ENCODE measurements at places on chromosomes 4 and X.

GRCh38 chr4:145130788-145131399, 32.8 kb downstream of the ABCE1 start:
- DNase-seq, result no peak

DNA sequence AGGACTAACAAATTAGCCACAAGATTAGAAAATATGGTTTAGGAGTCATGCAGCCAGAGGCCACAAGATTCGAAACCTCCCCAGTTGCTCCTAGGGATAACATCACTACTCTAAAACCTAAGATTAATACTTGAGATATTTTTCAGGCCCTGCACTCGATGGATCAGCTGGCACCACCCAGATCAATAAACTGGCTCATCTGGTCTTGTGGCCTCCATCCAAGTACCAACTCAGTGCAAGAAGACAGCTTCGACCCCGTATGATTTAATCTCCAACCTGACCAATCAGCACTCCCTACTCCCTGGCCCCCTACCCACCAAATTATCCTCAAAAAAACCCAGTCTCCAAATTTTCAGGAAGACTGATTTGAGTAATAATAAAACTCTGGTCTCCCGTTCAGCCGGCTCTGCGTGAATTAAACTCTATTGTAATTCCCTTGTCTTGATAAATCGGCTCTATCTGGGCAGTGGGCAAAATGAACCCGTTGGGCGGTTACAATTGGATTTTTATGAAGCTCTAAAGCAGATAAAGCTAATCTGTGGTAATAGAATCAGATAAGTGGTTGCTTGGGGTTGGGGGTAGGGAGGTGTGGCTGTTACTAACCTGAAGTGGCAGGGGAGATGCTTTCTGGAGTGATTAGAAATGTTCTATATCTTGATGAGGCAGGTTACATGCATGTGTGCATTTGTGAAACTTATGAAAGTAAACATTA, 91.8 kb upstream of the ATXN3L start:
- no peak for DNase-seq

DNA sequence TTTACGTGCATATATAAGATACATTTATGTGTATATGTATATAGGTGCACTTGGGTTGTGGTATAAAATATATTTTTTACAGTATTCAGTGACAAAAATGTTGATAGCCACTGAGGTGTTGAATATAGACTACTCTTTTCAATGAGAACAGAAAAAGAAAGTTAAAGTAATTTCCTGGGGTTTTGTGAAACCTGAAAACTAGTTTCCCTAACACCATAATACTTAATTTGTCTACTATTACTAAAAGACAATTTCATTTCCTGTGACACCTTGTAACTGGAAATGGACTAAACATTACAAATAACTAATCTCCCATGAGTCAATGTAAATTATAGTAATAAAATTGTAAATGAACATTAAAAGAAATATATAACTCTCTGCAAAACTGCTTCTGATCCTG, 32.0 kb upstream of the MAP9 start:
- DNase-seq, result no peak

DNA sequence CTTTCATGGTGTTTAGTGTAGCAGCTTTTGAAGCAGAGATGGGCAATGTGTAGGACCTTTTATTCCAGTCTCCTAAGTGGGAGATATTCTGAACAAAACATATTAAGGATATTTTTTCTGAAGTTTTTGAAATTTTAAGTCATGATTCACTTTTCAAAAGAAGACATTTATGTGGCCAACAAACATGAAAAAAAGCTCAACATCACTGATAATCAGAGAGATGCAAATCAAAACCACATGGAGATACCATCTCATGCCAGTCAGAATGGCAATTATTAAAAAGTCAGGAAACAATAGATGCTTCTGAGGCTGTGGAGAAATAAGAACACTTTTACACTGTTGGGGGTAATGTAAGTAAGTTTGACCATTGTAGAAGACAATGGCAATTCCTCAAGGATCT, 76.0 kb downstream of the FAT4 start:
- no peak for DNase-seq

GRCh38 chrX:19958552-19959486, 32.0 kb downstream of the BCLAF3 start:
- no peak for DNase-seq

DNA sequence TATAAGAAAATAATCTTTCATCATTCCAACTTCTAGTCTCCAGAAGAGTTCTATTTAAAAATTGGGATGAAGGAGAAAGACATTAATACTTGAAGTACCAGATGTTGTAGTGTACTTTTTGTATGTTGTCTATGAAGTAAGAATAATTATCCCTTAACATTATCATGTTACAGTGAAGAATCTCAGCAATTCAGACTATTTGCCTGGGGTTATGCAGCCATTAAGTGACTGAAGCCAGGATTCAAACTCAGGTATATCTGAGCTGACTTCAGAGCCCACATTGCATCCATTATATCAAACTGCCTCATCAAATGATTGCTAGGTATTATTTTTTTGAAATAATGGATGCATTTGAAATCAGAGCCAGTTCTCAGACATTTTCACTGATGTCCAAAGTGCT, 76.1 kb upstream of the FHDC1 start:
- DNase-seq, result no peak

GRCh38 chr4:99300934-99301333, 10.1 kb upstream of the ADH1A start:
- DNase-seq, result no peak

DNA sequence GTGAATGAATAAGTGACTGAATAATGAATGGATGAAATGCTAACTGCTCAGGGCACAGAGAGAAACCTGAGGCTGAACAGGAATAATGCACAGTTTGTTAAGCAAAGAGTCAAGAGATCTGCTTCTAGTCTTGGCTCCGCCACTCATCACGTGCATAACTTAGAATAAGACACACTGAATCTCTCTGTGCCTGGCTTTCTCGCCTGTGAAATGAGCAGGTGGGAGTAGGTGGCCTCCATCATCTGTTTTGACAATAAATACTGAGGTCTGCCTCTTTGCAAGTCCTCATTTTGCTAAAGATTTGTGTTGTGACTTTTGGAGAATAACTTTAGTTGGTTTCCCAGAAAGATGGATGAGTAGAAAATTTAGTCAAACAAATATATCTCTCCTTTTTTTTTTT, 318.0 kb downstream of the FBXW7 start:
- DNase-seq, result no peak

GRCh38 chrX:119758731-119759247, 401 bp downstream of the SOWAHD start:
- DNase-seq, result no peak

DNA sequence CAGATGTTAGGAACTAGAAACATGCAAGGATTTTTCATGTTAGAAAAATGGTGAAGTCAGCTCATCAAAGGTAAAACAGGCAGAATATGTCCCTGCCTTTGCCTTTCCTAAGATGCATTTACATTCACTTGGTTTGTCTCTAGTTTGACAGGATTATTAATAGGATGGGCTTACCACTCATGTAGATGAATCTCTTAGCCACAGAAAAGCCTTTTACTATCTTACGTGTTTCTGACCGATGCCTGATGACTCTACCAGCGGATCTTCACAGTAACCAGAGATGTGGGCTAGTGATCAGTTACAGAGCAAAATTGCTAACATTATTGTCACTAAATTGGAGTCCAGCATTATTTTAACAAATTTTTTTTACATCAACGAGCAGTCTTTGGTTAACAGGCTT, 187.6 kb downstream of the MAML3 start:
- DNase-seq, result no peak

- no peak for DNase-seq
These were observed 21.5 kb downstream of the FRMPD4 start for GRCh38 chrX:12159799-12160198.

- no peak for DNase-seq
These were observed 1630.0 kb downstream of the STIM2 start for GRCh38 chr4:28490669-28491068.

DNA sequence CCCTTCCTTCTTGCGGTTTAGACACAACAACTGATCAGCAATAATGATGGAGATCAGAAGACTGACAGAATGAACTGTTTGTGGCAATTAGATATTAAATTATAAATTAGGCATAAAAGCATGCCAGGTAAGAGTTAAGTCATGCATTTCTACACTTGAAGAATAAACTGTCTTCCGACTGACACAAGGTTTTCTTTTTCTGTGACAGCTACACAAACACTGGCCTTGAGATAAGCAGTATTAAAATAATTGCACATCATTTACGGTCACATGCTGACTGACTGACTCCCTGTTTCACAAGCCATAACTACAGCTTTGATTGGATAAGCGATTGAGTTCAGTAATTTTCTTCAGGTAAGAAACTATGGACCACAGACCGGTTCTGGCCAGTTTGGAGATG, 56.2 kb downstream of the UBE2NL start:
- DNase-seq, result no peak

DNA sequence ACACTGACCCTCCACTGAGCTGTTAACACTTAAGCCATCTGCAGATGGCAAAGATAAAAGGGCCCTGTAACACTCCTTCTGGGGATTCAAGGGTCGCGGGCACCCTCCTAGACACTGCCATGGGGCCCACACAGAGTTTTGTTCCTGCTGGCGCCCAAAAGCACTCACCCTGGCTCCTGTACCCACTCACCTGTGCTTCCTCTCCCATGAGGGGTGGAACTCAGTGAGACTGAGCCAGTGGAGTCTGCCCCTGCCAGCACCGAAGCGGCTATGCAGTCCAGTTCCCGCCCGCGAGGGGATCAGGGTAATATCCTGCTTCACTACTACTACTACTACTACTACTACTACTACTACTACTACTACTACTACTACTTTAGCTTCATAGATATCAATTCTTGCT, 312.1 kb upstream of the FTHL17 start:
- no peak for DNase-seq

GRCh38 chrX:106391284-106391911, 220.4 kb upstream of the RADX start:
- DNase-seq, result no peak

DNA sequence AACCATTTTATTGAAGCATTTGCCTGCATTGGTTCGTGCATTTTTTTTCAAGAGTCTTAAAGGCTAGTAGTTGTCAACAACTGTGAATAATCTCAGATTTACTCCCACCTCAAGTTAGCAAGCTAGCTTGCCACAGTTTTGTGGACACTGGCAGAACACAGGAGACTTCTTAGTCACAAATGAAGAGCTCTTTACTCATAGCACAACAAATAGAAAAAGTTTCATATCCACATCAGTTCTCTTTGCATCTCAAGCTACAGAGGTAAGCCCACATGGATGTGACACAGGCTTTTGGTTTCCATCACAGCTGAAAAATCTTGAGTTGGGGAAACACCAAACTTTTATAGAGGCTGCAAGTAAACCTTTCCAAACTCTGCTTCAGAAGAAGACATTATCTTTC, 2315.7 kb upstream of the TENM3 start:
- DNase-seq, result no peak

DNA sequence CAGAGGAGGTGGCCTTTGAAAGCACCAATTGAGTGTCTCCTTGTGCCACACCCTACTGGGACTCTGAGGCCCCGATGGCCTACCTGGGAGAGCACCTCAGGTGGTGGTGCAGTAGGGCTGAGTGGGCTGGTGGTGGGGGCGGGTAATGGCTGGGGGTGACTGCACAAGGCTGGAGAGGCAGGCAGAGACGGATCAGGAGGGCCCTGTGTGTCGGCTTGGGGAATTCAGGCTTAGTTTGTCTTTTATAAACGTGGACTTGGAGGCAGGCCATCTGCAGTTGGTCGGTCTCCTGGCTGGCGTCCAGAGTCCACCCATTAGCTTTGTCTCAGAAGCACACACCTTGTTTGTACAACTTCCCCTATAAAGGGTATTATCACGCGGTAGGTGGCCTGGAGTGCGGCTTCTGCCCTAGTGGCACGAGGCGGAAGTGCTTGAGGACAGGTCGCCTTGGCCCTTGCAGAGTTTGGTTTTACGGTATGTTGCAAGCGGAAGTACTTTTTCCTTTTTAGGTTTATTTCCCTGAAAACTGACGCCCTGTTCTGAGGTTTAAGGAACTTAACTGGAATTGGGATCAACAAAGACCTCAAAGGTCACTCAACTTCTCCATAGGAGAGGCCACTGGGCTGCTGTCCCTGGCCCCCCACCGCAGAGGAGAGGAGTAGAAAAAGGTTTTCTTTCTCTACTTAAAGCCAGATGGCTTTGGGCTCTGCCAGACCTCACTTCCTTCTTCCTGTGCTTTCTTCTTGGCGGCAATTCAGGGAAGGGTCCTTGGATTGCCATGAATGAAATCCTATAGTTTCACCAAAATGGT, 8.0 kb downstream of the TBC1D14 start:
- DNase-seq, result peak; percentile 93

DNA sequence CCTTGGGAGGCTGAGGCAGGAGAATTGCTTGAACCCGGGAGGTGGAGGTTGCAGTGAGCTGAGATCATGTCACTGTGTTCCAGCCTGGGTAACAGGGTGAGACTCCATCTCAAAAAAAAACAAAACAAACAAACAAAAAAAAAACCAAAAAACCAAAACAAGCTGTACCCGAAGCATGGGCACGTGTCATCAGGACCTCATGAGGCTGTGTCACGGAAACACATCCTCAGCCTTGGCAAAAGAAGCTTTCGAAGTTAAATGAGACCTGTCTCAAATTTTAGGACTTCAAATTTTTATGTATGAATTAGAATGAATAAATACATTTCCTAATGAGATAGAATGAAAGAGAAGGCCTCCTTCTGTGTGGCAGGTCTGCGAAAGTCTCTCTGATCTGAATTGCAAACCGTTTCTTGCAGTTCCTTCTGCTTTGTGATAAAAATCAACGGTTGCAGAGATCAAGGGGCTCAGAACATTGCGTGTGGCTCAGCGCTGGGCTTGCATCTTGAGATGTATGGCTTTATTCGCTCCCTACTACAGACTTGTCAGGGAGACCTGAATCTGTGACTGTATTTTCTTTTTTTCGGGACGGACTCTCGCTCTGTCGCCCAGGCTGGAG, 19.5 kb upstream of the CRLF2 start:
- no peak for DNase-seq

GRCh38 chrX:10828036-10828435, 207.7 kb upstream of the MID1 start:
- DNase-seq, result no peak

DNA sequence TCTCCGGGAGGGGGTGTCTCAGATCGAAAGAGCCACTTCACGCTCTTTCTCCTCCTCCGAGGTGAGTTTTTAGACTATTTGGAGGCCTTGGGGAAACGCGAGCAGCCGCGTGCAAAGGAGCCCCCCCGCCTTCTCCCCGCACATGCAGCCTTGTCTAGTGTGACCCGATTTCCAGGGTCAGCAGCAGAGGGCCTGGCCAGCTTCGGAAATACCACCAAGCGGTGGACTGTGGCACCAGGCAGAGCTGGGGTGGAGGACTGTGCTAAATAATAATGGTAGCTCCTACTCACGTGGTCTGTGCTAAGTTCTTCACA, 79.3 kb upstream of the BCOR start:
- no peak for DNase-seq

GRCh38 chr4:93981594-93981993, 153.0 kb downstream of the ATOH1 start:
- DNase-seq, result no peak

- DNase-seq, result no peak
These were observed 815.4 kb upstream of the PCDH10 start for GRCh38 chr4:132333724-132334047.

GRCh38 chr4:24213961-24214360, 324.1 kb upstream of the PPARGC1A start:
- no peak for DNase-seq

Measured in NCI-H1092 (cell line).